ENCODE measurements at places on chromosomes 12 and 14. TPM values are rescaled to one million over a fixed set of nuclear protein-coding genes. Genes with fewer than 3 reads are reported as not detected.

The TRIM9 gene
- 0.88 TPM for total RNA-seq

The IQSEC3 gene
- total RNA-seq = 0.49 TPM

The AMHR2 gene
- total RNA-seq = 0.54 TPM

The USP44 gene
- 1.2 TPM for total RNA-seq

The SMIM41 gene
- total RNA-seq = 0.32 TPM

The MAP1LC3B2 gene
- total RNA-seq = 4.7 TPM

The TAS2R50 gene
- total RNA-seq = 0.27 TPM

The TNS2 gene
- 63.1 TPM for total RNA-seq

The MRPL51 gene
- total RNA-seq = 95.6 TPM

The LPAR5 gene
- 3.7 TPM for total RNA-seq

The ACOT6 gene
- total RNA-seq = 0.36 TPM

The RND1 gene
- 0.52 TPM for total RNA-seq

The KRT80 gene
- not detected for total RNA-seq

The PTGR2 gene
- total RNA-seq = 35.0 TPM

The LRP1 gene
- total RNA-seq = 51.5 TPM

GRCh38 chr12:14988035-14988434, 15.2 kb downstream of the PDE6H start:
- no peak for DNase-seq

GRCh38 chr14:77805706-77806105, 5.8 kb downstream of the ADCK1 start:
- DNase-seq = no peak

DNA sequence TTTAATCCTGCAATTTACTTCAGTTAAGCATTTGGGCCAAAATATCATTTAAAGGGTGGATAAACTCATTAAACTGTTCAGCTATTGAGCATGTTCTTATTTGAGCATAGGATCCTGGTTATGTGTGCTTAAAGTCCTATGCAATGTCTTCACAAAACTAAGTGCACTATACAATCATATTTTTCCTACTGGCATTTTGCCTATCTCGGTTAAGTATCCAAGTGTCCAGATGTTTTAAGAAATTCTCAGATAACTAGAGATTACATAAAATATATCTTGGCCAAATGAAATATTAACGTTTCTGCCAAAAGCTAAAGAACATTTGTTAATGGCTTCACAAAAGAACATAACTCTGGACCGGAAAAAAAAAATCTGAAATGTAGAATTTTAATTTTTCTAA, 250.8 kb upstream of the LRFN5 start:
- no peak for DNase-seq

GRCh38 chr12:31523306-31523705, 67.6 kb downstream of the DENND5B start:
- DNase-seq = no peak

- DNase-seq = no peak
These were observed 14.5 kb downstream of the ZNF839 start for GRCh38 chr14:102333795-102334705.

DNA sequence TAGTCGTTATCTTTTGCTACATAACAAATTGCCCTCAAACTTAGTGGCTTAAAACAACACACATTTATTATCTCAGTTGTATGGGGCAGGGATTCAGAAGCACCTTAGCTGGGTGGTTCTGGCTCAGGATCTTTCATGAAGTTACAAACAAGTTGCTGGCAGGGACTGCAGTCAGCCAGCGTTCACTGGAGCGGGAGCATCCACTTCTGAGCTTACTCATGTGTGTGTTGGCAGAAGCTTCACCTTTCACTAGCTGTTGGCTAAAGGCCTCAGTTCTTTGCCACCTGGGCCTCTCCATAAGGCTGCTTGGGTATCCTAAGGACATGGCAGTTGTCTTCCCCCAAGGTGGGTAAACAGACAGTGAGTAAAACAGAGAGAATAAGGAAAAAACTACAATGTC, 365.7 kb downstream of the RPS29 start:
- no peak for DNase-seq

- DNase-seq = no peak
These were observed 10.7 kb downstream of the TRMT5 start for GRCh38 chr14:60970146-60970545.

GRCh38 chr12:105773471-105773870, 365.3 kb downstream of the NUAK1 start:
- no peak for DNase-seq

- no peak for DNase-seq
These were observed 154.5 kb downstream of the PHLDA1 start for GRCh38 chr12:75876832-75877762.

DNA sequence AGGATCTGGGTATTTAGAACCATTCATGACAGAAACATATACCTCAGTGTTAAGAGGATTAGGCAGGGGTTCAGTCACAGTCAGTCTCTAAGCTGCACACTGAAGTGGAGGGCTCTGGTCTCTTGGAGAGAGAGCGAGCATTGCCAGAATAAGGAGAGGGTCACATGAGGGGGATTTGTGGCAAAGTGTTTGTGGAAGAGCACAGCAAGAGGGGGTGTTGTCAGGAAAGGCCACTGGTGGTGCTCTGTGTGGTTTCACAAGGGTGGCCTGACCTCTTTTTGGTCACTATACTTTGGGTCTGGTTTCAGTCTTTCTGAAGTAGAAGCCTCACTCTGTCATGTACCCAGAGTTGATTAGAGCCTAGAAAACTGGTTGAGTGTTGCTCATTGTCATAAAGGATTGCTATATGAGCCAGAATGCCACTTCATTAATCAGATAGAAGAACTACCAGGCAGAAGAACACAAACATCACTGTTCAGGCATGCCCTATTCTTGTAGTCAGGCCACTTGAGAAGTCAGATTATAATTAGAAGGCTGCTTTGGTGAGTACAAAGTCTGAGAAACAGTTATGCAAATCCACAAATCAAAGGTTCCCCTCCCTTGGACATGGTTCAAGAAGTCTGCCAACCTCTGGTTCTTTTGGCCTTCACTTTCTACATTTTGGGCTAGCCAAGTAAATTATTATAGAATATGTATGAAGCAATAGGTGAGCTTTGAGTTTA, 8.4 kb downstream of the TMEM19 start:
- DNase-seq = no peak

- no peak for DNase-seq
These were observed 82.9 kb downstream of the NCOR2 start for GRCh38 chr12:124484526-124484953.

- no peak for DNase-seq
These were observed 50.4 kb upstream of the LRTM2 start for GRCh38 chr12:1769809-1770494.

GRCh38 chr12:32737715-32738114, 18.0 kb downstream of the YARS2 start:
- DNase-seq = no peak

DNA sequence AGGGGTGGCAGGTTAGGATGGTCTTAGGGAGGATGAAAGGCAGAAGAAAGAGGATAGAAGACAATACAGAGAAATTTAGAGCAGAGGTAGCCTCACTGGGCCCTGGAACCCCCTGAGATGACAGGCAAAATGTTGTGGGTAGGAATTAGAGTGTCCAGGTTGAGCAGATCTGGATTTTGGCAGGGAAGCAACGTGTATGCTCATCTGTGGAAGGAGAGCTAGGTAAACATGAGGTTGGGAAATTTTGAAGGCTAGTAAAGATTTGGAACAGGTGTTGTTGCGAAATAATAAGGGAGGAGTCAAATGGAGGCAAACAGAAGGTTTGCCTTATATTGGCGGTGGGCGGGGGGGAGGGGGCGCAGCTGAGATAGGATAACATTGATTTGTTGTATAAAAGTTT, 5.3 kb downstream of the HSD17B6 start:
- DNase-seq = no peak

- DNase-seq = no peak
These were observed 33.5 kb downstream of the CYP46A1 start for GRCh38 chr14:99717682-99718013.

- no peak for DNase-seq
These were observed 464.6 kb downstream of the PCNX1 start for GRCh38 chr14:71371711-71372396.

- no peak for DNase-seq
These were observed 163.4 kb downstream of the SAMD4A start for GRCh38 chr14:54730156-54730961.

- no peak for DNase-seq
These were observed 660 bp upstream of the HCFC2 start for GRCh38 chr12:104063712-104064030.

DNA sequence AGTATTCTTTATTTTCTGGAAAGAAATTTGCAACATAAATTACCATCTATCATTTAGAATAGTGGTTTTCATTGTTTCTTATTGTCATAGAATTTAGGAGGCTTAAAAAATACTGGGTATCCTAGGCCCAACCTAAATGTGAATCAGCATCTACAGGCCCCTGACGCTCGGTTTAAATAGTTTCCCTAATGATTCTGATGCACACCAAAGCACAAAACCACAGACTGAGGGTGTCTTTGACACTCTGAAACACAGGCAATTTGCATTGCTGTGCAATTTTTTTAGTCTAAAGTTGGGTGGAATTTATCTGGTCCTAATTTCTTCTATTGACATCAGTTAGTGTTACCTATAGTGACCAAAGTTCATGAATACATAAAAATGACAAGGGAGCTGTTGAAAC, 87.6 kb upstream of the SSTR1 start:
- DNase-seq = no peak

DNA sequence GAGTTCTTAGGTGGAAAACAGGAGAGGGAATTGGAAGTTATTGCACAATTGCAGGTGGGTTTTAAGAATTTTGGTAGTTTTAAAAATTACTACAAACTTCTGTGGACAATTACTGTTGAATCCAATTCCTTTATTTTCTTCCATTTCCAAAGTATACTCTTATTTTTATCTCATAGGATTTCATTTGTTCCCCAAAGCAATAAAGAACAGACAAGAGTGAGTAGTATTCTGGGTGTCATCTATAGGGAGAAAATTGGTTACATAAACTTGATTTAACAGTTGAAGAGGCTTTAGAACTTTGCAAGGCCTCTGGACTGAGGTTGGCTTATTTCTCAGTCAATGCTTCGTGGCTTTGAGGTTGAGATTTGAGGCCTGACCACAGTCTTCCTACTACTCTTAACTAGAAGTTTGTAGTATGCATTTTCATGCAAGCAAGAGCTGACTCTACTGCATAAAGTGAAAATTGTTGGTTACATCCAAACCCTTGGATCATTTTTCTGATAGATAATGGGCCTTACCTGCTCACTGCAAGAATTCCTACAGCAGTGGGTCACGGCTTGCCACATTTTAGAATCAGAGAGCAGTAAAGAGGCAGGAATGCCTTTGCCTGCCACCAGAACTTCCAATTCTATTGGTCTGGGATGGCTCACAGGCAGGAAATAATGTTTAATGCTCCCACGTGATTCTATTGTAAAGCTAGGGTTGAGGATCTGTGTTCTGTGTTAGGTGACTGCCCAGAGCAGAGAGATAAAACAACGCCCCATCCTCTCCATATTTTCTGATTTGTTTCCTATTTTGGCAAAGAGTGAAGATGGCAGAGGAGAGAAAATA, 270.5 kb downstream of the TTC6 start:
- DNase-seq = no peak

- no peak for DNase-seq
These were observed 205.4 kb downstream of the RASSF9 start for GRCh38 chr12:85630851-85631250.

DNA sequence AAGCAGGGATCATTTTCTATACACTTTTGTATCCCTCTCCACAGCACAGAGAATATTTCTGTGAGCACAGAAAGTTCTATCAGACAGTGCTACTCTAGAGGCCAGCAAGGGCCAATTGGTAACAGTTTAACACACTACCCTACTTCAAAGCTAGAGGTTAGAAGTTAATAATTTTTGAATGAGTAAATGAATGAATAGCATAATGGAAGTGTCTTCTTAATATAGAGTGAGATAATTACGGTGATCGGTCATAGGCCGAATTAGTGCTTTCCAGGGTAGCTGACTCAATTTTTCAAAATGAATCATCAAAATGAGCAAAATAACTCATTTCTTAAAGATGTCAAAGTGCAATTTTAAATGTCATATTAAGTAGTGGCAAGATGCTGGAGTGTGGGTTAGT, 67.0 kb upstream of the CCDC198 start:
- DNase-seq = no peak

DNA sequence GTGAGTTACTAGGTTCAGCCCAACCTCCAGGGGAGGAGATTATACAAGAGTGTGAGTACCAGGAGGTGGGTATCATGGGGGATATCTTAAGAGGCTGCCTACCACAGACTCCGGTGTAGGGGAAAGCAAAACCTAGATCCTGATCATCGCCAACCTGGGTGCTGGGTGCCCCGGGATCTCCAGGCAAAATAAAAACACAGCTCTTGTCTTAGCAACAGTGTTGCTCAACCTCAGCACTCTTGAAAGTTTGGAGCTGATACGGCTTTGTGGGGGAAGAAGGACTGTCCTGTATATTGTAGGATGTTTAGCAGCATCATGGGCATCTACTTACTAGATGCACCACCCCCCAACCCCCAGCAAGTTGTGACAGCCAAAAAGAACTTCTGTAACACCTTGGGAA, 74.5 kb downstream of the CCDC60 start:
- no peak for DNase-seq

GRCh38 chr12:52884526-52885293, 20.2 kb downstream of the KRT8 start:
- DNase-seq = peak; percentile 68

GRCh38 chr12:11777451-11777850, 128.0 kb downstream of the ETV6 start:
- DNase-seq = no peak

DNA sequence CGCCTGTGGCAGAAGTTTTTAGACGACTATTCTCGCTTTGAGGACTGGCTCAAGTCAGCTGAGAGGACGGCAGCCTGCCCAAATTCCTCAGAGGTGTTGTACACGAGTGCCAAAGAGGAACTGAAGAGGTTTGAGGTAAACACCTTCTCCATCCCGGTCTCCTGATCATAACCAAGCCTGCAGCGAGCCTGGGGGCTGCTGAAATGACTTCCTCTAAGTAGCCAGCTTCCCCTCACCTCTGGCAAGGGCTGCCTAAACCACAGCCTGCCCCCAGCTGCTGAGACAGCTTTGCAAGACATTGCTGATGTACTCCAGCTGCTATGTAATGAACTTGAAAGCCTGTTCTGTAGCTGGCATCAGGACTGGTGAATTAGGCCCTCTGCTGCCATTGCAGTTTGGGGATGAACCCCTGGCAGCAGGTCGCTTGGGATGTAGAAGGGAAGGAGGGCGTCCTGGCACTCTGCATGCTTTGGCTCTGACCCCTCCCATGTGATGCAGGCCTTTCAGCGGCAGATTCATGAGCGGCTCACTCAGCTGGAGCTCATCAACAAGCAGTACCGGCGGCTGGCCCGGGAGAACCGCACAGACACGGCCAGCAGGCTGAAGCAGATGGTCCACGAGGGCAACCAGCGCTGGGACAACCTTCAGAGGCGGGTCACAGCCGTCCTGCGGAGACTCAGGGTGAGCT, 84.6 kb downstream of the ESR2 start:
- DNase-seq = peak; percentile 81

- DNase-seq = no peak
These were observed 149.5 kb downstream of the NOVA1 start for GRCh38 chr14:26448181-26448855.

Measured in heart left ventricle (tissue), 16 donors.